Immature natural killer cell (primary cell): ENCODE measurements at places on chromosomes 16 and 17.

DNA sequence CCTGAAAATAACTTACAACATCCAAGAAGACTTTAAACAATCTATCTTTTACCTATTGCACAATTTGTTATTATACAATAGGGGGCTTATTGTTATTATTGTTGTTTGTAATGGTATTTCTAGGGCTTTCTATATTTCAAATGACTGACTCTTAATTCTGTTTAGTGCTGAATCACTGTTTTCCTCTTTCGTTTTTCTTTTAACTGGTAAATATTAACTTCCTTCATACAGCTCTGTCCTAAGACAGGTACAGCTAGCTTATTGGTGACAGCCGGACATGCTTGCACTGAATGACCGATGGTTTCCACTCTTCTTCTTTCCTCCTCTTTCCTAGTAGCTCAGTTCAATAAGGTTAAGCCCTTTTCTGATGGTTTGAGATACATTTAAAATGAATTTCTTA lies 11.6 kb downstream of the KRTAP9-7 start:
- peaks cover 2% of the 10 kb centered on the region for H3K27me3 ChIP-seq
- no peaks in the 10 kb centered on the region for H3K36me3 ChIP-seq
- H3K4me1 ChIP-seq, result no peaks in the 10 kb centered on the region
- no peak overlapping the region for H3K4me3 ChIP-seq
- DNase-seq, result no peak

- no peak overlapping the region for H3K4me3 ChIP-seq
- H3K27me3 ChIP-seq, result peaks cover 6% of the 10 kb centered on the region
- DNase-seq, result no peak
- H3K36me3 ChIP-seq, result no peaks in the 10 kb centered on the region
- H3K4me1 ChIP-seq, result no peaks in the 10 kb centered on the region
Measured at GRCh38 chr17:50278526-50279180, 4.4 kb downstream of the TMEM92 start.

GRCh38 chr16:775236-775796 lies 12.9 kb downstream of the RPUSD1 start:
- H3K4me1 ChIP-seq, result no peaks in the 10 kb centered on the region
- H3K36me3 ChIP-seq, result no peaks in the 10 kb centered on the region
- H3K4me3 ChIP-seq, result no peak overlapping the region

GRCh38 chr17:70276906-70277305 lies 107.6 kb downstream of the KCNJ2 start:
- no peak for DNase-seq
- no peak overlapping the region for H3K4me3 ChIP-seq
- no peaks in the 10 kb centered on the region for H3K4me1 ChIP-seq
- H3K36me3 ChIP-seq, result no peaks in the 10 kb centered on the region

GRCh38 chr17:17036524-17036998 lies 5.7 kb upstream of the MPRIP start:
- peaks cover 6% of the 10 kb centered on the region for H3K4me1 ChIP-seq
- no peaks in the 10 kb centered on the region for H3K36me3 ChIP-seq
- no peak overlapping the region for H3K4me3 ChIP-seq
- DNase-seq, result no peak
- no peaks in the 10 kb centered on the region for H3K27me3 ChIP-seq

- H3K36me3 ChIP-seq, result no peaks in the 10 kb centered on the region
- H3K27me3 ChIP-seq, result no peaks in the 10 kb centered on the region
- H3K27ac ChIP-seq, result no peak overlapping the region
- H3K4me3 ChIP-seq, result no peak overlapping the region
- no peaks in the 10 kb centered on the region for H3K4me1 ChIP-seq
Measured at GRCh38 chr16:76309639-76310335, 32.6 kb downstream of the CNTNAP4 start.

- no peaks in the 10 kb centered on the region for H3K4me1 ChIP-seq
- no peak for DNase-seq
- H3K27ac ChIP-seq, result no peak overlapping the region
- H3K27me3 ChIP-seq, result peaks cover 2% of the 10 kb centered on the region
- H3K4me3 ChIP-seq, result no peak overlapping the region
- no peaks in the 10 kb centered on the region for H3K36me3 ChIP-seq
Measured at GRCh38 chr16:86307514-86307903, 202.8 kb upstream of the FOXF1 start.

- H3K36me3 ChIP-seq, result no peaks in the 10 kb centered on the region
- no peak for DNase-seq
- no peaks in the 10 kb centered on the region for H3K27me3 ChIP-seq
- no peaks in the 10 kb centered on the region for H3K4me1 ChIP-seq
- H3K27ac ChIP-seq, result no peak overlapping the region
Measured at GRCh38 chr17:2368359-2368758, 31.1 kb downstream of the SGSM2 start.

DNA sequence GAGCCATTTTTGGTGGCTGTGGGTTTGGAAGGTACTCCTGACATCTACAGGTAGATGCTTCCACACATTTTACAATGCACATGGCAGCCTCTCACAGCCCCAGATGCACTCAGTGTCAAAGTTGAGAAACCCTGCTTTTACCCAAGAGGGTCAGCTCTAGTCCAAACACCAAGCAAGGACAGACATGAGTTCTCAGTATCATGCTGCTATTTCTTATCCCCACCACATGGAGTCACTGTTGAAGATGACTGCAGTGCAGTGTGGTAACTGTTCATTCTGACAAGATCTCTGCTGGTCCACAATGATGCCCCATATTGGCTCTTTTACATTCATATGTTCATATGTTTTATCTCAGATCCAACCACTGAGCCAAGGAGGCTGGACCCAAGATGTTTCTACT lies 50.5 kb upstream of the SALL1 start:
- no peak for DNase-seq
- H3K36me3 ChIP-seq, result no peaks in the 10 kb centered on the region
- no peak overlapping the region for H3K4me3 ChIP-seq
- H3K27me3 ChIP-seq, result no peaks in the 10 kb centered on the region
- no peaks in the 10 kb centered on the region for H3K4me1 ChIP-seq

GRCh38 chr16:27677263-27677662 lies 127.3 kb downstream of the KATNIP start:
- no peak overlapping the region for H3K27ac ChIP-seq
- peaks cover 46% of the 10 kb centered on the region for H3K36me3 ChIP-seq
- H3K4me1 ChIP-seq, result no peaks in the 10 kb centered on the region
- H3K4me3 ChIP-seq, result no peak overlapping the region
- no peaks in the 10 kb centered on the region for H3K27me3 ChIP-seq

GRCh38 chr17:36934144-36934691 lies 3.1 kb upstream of the LHX1 start:
- peaks cover 62% of the 10 kb centered on the region for H3K4me1 ChIP-seq
- no peak for DNase-seq
- H3K4me3 ChIP-seq, result peak overlapping the region; percentile 67
- peak overlapping the region; percentile 15 for H3K27ac ChIP-seq
- H3K27me3 ChIP-seq, result peaks cover 79% of the 10 kb centered on the region

- H3K4me1 ChIP-seq, result peaks cover 14% of the 10 kb centered on the region
- no peak overlapping the region for H3K27ac ChIP-seq
- no peaks in the 10 kb centered on the region for H3K27me3 ChIP-seq
- no peak overlapping the region for H3K4me3 ChIP-seq
- DNase-seq, result no peak
- H3K36me3 ChIP-seq, result peaks cover 8% of the 10 kb centered on the region
Measured at GRCh38 chr16:28562199-28562598, 8.5 kb downstream of the SGF29 start.

GRCh38 chr17:17080781-17081180 lies 38.5 kb downstream of the MPRIP start:
- no peak for DNase-seq
- H3K27me3 ChIP-seq, result no peaks in the 10 kb centered on the region
- H3K27ac ChIP-seq, result no peak overlapping the region
- H3K36me3 ChIP-seq, result peaks cover 4% of the 10 kb centered on the region
- H3K4me1 ChIP-seq, result peaks cover 24% of the 10 kb centered on the region

DNA sequence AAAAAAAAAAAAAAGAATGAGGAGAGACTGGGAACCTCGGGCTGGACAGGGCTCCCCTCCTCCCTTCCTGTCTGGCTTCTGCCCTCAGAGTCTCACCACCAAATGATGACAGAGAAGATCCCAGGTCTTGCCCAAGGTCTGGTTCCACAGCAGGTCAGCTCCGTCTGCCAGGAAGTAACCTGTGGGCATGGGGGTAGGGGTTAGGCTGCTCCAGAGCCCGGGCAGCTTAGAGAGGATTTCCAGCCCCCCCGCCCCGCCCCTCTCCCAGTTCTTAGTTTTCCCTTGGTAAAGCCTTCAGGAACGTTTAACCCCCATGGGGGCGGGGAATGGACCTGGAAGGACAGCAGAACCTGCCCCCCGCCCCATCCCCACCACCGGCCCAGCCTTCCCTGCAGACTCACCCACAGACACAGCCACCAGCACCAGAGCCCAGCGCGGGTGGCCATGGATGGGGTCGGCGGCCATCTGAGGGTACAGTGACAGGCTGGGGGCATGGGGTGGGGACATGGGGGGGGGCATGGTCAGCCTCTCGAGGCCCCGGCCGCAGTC lies 700 bp downstream of the TLCD2 start:
- H3K4me3 ChIP-seq, result no peak overlapping the region
- peaks cover 16% of the 10 kb centered on the region for H3K36me3 ChIP-seq
- H3K4me1 ChIP-seq, result peaks cover 16% of the 10 kb centered on the region
- DNase-seq, result no peak
- peaks cover 6% of the 10 kb centered on the region for H3K27me3 ChIP-seq
- no peak overlapping the region for H3K27ac ChIP-seq

DNA sequence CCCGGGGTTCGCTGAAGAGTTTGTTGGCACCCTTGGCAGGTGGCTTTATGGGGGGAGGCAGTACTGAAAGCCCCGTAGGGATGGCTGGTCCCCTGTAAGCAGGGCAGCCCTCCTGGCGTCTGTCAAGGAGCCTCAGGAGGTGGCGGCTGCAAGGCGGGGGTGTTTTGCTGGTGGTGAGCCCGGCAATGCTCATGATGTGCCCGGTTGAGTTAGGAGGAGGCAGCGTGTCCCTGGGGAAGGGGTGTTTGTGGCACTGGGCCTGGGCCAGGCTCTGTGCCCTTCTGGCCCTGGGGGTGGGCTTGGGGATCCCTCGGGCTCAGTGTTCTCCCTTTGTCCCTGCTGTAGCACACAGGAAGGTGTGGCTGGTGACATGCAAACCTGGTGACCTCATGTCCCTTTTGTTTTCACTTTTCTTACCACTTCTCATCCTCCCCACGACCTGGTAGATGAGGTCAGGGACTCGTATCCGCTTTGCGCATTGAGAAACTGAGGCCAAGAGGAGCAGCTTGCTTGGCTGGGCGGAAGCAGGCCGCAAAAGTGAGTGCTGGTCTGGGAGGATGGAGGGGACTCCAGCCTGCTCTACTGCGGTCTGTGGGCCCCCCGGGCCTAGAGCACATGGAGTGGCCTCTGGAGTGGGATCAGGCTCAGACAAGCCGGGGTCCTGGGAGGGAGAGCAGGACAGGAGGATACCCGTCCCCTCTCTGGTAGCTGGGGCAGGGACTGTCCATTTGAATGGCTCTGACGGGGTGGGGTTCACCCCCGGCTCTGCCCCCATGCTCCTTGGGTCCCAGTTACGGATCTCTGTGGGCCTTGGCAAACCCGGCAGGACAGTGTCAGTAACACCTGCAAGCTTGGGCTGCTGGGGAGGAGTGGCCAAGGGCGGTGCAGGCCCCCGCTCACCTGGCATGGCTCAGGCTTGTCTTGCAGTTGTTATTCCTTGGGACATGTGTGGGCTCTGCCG lies 2.2 kb downstream of the SNN start:
- H3K27ac ChIP-seq, result no peak overlapping the region
- H3K36me3 ChIP-seq, result no peaks in the 10 kb centered on the region
- H3K4me3 ChIP-seq, result peak overlapping the region; percentile 81
- H3K4me1 ChIP-seq, result peaks cover 5% of the 10 kb centered on the region

GRCh38 chr16:9443864-9444263 lies 352.4 kb downstream of the HAPSTR1 start:
- H3K4me1 ChIP-seq, result no peaks in the 10 kb centered on the region
- no peaks in the 10 kb centered on the region for H3K36me3 ChIP-seq
- no peak for DNase-seq
- H3K27me3 ChIP-seq, result peaks cover 5% of the 10 kb centered on the region
- H3K27ac ChIP-seq, result no peak overlapping the region

- H3K27ac ChIP-seq, result no peak overlapping the region
- H3K4me1 ChIP-seq, result no peaks in the 10 kb centered on the region
- no peak for DNase-seq
- H3K27me3 ChIP-seq, result peaks cover 20% of the 10 kb centered on the region
- H3K36me3 ChIP-seq, result no peaks in the 10 kb centered on the region
- H3K4me3 ChIP-seq, result no peak overlapping the region
Measured at GRCh38 chr16:65119901-65120401, 1.9 kb downstream of the CDH11 start.

DNA sequence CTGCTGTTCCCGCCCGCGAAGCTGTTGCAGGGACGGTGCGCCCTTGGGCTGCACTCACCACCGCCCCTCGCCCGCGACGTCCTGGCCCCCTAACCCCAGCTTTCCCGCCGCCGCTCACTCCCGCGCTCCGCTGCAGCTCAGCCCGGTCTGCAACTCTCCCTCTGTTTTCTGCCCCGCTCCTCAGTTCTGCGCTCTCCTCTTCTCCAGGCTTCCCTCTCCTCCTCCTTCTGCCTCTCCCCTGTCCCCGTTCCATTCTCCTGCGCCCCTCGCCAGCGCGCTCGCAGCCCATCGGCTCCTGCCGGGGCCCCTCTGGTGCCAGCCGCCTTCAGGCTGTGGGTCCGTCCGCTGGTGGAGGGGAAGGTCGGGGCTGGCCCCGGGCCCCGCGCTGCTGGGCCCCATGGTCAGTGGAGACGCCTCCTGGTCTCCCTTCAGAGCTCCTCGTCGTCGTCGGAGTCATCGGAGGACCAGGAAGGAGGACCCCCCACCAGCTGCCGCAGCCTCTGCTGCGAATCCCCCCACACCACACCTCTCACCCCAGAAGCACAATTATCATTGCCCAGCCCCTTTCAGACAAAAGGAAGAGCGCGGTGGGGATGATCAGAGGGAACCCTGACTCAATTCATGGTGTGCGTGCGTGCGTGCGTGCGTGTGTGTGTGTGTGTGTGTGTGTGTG lies 223.2 kb upstream of the FOXF1 start:
- H3K4me1 ChIP-seq, result no peaks in the 10 kb centered on the region
- H3K27me3 ChIP-seq, result peaks cover 33% of the 10 kb centered on the region
- H3K4me3 ChIP-seq, result no peak overlapping the region
- no peak for DNase-seq

DNA sequence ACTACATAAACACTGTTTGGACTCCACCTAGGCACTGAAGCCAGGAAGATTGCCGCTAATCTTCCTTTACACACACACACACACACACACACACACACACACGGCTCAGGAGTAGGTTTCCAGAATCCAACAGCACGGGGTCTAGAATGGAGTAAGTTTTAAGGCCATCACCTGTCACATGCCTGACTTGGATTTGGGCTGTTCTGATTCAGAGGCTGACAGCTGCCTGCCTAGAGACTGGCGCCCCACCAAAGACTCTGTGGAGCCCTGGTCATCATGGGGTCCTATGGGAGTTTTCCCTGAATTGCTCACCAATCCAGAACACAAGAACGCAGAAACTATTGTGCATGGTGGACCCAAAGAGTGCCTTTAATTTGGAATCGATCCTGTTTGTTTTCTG lies 10.9 kb downstream of the CDRT4 start:
- no peak overlapping the region for H3K27ac ChIP-seq
- H3K4me1 ChIP-seq, result no peaks in the 10 kb centered on the region
- no peak overlapping the region for H3K4me3 ChIP-seq
- DNase-seq, result no peak
